Effector CD8-positive, alpha-beta T cell (primary cell): ENCODE measurements at places on chromosomes 7 and 10.

DNA sequence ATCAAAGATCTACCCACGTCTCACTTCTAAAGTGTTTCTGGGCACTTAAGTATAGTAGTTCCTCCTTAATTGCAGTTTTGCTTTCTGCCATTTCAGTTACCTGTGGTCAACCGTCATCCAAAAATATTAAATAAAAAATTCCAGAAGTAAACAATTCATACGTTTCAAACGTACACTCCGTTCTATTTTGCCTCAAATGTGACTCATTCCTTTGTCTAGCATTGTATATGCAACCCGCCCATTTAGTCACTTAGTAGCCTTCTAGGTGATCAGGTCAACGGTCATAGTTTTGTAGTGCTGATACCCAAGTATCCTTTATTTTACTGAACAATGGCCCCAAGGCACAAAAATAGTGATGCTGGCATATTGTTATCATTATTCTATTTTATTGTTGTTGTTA lies 33.8 kb downstream of the HGF start:
- DNase-seq, result no peak

DNA sequence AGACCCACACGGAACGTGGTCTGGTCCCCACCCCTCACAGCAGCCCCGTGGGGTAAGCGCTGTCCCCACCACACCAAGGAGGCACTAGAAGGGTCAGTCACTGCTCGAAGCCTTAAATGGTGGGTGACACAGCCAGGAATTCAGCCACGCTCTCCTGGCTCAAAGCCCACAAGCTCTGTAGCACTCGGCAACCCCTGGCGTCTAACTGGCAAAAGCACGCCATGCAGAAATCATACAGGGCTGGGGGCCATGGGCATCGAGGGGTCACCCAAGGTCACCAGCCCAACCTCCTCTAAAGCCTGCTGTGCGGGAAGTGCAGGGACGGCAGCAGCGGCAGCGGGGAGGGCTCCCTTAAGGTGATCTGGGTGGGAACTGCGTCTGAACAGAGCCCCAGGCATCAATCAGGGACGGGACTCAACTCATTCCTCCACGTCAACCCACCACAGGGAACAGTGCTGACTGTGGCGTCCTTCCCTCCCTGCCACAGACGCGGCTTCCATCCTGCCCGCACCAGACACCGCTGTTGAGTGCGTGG lies 7.8 kb downstream of the GPER1 start:
- no peak for DNase-seq

DNA sequence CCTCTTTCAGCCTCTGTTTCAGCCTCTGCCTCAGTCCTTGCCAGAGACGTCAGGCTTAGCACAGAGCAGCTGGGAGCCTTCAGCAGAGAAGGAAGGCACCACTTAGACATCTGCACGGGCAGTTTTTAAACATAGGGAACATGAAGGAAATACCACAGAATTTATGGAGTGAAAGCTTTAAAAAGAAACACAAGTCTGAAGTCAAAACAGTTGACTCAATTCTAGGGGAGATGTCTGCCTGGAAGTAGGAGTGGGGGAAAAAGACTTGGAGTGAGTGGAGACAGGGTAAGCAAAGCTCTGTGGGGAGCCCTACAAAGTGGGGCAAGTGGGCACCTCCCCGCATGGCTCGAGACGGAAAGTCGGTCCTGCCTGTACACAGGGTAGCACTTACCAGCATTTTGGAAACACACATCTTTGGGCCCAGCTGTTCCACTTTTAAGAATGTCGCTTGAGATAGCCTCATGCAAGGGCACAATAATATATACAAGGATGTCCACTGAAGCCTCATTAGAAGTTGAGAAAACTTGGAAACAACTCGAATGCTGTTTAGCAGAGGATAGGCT lies 5.0 kb upstream of the TBXAS1 start:
- DNase-seq, result no peak

- DNase-seq, result no peak
Observed at GRCh38 chr10:58054881-58055280, 212.8 kb downstream of the IPMK start.

- no peak for DNase-seq
Observed at GRCh38 chr10:125141860-125142484, 18.4 kb downstream of the CTBP2 start.

GRCh38 chr7:81331061-81332018 lies 412.5 kb upstream of the SEMA3C start:
- no peak for DNase-seq

DNA sequence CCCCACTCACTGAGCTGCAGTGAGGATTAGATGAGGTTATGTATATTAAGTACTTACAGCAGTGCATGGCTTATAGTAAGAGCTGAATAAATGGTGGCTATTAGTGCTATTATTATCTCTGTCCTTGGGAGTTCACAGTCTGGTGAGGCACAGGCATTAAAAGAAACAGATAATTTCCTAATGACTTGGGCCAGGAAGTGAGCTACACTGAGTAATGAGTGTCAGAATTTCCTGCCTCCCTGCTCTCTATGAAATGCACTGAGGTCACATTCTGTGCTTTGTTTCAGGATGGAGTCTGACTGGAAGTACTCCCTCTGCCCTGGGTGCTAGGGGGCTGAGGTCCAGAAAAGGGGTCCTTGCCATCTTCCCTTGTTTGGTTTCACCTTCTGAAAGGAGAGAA lies 48.7 kb upstream of the LOXL4 start:
- no peak for DNase-seq

DNA sequence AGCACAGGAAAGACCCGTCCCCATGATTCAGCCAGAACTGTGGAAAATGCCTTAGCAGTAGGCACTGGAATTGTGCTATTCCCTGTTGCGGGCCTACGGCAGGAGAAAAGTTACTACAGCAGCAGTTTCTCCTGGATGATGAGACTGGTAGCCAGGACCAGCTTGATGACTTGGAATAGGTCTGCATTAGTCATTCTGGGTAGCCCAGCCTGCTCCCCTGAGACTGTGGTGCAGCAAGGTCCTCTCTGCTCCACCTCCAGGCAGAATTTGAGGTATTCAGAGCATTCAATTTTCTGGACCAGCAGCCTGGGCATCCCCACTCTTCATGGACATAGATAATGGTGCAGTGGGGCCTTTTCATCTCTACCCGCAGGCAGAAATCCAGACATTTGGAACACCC lies 490.0 kb downstream of the SH2D4B start:
- no peak for DNase-seq

GRCh38 chr7:13262929-13263530 lies 575.6 kb downstream of the ARL4A start:
- no peak for DNase-seq

GRCh38 chr7:37663693-37664092 lies 19.9 kb upstream of the GPR141 start:
- DNase-seq, result no peak

DNA sequence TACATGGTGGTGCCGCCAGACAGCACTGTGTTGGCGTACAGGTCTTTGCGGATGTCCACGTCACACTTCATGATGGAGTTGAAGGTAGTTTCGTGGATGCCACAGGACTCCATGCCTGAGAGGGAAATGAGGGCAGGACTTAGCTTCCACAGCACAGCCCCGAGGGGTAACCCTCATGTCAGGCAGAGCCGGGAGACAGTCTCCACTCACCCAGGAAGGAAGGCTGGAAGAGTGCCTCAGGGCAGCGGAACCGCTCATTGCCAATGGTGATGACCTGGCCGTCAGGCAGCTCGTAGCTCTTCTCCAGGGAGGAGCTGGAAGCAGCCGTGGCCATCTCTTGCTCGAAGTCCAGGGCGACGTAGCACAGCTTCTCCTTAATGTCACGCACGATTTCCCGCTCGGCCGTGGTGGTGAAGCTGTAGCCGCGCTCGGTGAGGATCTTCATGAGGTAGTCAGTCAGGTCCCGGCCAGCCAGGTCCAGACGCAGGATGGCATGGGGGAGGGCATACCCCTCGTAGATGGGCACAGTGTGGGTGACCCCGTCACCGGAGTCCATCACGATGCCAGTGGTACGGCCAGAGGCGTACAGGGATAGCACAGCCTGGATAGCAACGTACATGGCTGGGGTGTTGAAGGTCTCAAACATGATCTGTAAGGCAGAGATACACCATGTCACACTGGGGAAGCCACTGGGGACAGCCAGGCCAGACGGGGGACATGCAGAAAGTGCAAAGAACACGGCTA lies 104.6 kb upstream of the TNRC18 start:
- DNase-seq, result no peak

DNA sequence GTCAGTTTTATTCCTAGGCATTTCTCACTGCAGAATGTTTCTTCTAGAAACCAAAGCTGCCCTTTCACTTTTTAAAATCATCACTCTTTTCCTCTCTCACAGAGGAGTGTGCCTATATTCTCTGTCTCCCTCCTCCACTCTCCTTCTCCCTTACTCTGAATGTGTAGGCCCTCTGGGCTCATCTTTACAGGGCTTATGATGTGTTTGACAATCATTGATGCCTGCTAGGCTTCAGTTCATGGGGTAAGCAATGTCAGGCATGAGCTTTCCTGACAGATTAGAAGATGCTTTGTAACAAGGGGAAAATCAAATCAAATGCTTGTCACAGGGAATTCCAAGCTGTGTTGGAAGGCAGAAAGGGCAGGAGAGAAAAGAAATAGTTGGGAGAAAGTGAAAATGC lies 742.9 kb downstream of the SORCS3 start:
- DNase-seq, result no peak

- DNase-seq, result no peak
Observed at GRCh38 chr7:28835800-28836199, 122.3 kb downstream of the TRIL start.

DNA sequence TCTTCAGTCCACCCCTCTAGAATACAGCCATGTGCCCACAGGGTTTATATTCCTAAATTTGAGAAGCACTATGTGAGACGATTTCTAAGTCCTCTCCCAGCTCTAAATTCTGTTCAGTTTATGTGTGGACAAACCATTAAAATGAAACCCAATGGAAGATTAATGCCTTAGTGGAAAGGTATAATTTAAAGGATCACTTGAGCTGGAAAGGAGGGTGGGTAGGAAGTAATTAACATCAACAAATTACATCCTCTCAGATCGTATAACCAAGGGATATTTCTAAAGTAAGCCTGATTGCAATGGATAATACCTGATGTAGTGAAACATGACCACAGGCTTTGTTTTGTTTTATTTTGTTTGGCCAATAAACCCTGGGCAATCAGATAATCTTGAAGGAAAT lies 511.0 kb upstream of the COBL start:
- DNase-seq, result no peak

DNA sequence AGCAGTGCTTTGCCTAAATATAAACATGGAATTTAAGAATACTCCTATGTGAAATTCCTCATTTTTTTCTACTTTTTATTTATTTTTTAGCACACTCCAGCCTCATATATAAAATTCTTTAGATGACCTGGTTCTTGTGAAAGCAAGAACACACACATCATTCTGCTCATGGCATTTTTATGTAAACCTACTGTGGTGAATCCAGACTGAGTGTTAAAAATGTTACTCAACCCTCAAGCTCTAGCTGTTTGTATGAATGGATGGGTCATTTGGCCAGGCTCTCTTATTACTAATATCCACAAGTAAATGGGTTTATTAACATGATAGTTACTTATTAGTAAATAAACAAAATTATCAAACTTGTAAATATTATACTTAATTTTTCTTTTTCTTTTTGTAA lies 551.7 kb upstream of the LRRN3 start:
- no peak for DNase-seq

DNA sequence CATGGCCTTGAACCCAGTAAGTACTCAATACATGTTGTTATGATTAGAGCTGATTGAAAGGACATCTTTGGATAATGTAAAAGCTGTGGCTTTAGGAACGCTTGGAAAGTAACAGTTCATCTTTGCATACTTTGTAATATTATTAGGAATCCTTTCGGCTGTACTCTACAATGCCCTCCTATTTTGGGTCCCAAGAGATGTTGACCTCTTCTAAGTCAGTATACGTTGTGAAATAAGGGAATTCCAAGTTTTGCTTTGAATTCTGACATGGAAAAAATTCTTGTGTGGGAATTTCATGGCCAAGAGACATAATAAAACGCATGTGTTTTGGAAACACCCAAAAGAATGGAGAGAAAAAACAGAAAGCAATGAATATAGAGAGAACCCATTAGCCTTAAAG lies 7.7 kb downstream of the AGR3 start:
- DNase-seq, result no peak

DNA sequence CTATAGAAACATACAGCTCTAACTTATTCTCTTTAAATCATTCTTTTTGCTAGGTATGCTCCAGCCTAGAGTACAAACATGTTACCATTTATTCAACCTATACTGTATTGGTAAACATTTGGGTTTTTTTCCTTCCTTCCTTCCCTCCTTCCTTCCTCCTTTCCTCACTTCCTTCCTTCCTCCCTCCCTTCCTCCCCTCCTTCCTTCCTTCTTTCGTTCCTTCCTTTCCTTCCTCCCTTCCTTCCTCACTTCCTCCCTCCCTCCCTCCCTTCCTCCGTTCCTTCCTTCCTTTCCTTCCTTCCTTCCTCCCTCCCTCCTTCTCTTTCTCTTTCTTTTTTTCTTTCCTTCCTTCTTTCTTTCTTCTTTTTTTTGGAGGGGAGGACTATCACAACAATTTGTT lies 286.7 kb upstream of the PRKCQ start:
- DNase-seq, result no peak

DNA sequence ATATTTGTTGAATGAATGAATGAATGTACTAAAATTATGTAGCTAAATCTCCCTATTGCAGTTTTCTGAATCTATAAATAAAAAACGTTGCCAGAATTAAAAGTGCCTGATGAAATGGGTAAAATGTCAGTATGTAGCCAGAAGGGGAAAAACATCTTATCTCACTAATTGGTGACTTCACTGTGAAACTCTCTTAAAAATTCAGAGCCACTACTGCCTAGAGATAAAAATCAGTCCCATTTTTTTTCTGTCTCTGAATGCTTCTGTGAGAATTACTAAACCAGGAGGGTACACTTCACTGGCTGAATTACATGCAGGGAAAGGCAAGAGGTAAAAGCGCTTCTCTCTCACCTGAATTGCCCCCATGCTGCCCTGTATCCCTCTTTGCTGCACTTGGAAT lies 69.6 kb upstream of the HPS1 start:
- DNase-seq, result no peak

DNA sequence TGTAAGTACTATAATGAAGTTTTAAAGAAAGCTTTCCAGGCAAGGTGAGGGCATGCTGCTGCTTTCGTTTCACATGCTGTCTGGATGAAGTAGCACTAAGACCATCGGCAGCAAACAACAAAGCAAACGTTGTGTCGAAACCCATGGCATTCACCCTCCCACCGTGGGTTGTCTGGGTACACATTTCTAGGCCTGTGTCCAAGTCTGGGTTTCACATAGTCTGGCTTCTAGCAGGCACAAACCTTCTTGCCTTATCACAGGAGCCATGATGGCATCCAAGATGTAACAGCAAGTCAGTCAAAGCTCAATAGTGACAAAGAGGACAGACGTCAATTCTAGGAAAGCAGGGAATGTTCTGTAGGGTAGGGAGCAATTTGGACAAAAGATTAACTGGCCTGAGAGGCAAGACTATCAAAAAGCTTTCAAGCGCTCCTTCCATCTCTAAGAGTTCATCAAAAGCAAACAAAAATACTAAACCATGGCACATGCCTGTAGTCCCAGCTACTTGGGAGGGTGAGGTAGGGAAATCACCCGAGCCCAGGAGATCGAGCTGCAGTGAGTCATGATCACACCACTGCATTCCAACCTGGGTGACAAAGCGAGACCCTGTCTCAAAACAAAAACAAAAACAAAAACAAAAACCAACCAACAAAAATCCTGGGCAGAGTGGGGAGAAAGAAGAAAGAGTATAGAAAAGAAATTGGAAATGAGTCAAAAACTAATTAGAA lies 42.7 kb downstream of the PAXIP1 start:
- no peak for DNase-seq
